Stimulated activated CD8-positive, alpha-beta memory T cell treated with anti-CD3 and anti-CD28 coated beads, Interleukin-2, amount 100 ng/mL, for 1 hour (primary cell): ENCODE measurements at places on chromosomes 5 and 9.

- no peak for DNase-seq
Measured at GRCh38 chr9:35915681-35916294, 6.5 kb downstream of the SPAAR start.

GRCh38 chr9:92746567-92747458 lies 17.8 kb downstream of the BICD2 start:
- no peak for DNase-seq

DNA sequence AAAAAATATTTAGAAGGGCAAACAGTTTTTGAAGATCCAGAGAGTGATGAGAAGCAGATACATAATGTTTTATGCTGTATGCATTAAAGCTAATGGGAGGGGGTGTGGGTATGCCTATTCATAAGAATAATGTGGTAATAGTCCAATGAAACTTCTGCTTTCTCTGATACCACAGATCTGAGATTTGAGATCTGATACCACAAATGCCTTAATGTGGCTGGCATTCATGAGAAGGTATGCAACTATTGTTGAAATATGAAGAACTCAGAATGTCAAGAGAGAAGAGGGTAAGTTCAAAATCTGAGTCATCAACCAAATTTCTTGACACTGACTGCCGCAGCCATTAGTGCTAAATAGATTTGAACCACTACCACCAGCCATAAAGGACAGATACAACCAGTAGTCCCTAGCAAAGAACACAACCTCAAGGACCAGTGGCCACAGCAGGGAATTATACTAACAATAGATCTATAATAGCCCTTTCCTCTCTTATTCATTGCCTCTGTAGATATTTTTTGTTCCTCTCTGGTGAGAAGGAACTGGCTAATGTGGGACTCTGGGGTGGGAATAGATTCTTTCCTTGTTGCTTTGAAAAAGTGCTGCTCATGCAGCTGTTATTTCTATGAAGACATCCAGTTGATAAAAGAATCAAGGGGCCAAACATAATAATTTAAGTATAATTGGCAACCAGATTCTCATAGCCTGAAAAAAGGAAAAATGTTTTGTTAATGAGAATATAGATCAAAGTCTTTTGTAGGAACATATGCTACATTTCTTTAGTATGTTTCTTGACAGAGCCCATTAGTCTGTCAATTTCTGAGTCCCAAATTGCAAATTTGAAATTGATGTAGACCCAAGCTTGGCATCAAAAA lies 256.5 kb upstream of the ZNF608 start:
- no peak for DNase-seq

- DNase-seq, result no peak
Measured at GRCh38 chr9:136160381-136160841, 41.7 kb upstream of the TMEM250 start.

- no peak for DNase-seq
Measured at GRCh38 chr5:69364414-69364813, 4.9 kb downstream of the AK6 start.

DNA sequence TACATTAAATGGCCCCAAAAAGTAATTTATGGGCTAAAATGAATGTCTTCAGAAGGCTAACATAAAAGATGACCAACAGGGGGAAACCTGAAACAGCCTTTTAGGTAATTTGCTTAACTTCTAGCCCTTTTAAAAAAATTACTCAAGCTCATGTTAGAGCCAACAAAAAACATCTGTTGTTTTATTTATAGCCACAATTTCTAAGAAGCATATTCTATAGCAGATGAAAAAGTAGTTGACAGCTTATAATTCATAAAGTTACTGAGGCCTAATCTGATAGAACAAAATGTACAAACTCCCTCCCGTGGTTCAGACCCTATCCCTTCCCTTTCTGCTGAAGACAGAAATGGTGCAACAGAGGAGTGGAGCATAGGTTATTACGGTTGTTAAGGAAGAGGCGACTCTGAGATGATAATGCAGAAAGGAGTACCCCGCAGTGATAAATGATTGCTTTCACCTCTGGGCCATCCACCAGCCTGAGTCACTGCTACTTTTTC lies 46.1 kb downstream of the PIK3R1 start:
- no peak for DNase-seq

DNA sequence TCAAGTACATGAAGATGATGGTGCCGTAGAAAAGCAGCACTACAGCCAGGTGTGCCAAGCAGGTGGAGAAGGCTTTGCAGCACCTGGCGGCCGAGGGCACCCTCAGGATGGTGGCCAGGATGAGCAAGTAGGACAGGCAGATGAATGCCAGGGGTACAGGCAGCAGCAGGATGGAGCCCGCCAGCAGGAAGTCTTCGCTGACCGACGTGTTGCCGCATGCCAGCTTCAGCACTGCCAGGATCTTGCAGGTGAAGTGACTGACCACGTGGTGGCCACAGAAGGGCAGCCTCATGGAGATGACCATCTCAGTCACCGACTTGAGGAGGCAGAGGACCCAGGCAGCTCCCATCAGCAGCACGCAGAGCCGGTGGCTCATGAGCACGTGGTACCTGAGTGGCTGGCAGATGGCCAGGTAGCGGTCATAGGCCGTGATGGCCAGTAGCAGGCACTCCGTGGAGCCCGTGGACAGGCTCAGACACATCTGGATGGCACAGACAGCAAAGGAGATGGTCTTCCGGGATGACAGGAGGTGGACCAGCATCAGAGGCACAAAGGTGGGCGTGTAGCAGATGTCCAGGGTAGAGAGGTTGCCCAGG lies 482 bp downstream of the OR13J1 start:
- DNase-seq, result no peak

- no peak for DNase-seq
Measured at GRCh38 chr5:19855453-19855852, 132.5 kb downstream of the CDH18 start.

DNA sequence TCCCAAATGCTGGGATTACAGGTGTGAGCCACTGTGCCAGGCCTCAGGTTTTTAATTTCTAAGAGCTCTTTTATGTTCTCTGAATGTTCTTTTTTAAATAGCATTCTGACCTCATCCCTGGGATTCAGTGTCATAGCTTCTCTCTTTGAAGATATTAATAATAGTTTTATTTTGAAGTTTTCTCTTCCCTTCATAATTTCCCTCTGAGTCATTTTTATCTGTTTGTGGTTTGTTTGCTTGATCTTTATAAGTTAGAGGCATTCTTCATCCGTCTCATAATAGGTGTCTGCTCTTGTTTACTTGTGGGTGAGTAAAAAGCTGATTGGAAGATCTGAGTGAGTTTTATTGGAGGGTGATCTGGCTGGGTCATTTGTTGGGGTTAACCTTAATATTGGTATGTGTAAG lies 12.5 kb upstream of the MAMDC2 start:
- DNase-seq, result no peak

DNA sequence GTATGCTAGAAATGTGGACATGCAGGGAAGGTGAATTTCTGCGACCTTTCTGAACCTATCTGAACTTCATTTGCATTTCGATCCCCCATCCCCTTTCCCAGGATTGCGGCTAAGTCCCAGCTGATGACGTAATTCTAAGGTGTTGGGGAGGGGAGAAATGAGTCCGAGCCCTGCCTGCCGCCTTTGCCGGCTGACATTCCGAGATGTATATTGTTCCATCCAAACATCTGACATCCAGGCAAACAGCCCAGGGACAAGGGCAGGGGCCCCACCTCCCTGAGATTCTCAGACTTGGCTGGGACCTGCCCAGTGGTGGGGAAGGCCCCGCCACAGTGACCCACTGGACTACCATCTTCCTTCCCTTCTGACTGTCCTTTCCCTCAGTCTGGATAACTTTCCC lies 494.6 kb downstream of the ENC1 start:
- no peak for DNase-seq

- no peak for DNase-seq
Measured at GRCh38 chr5:6162175-6162574, 216.2 kb downstream of the MED10 start.

DNA sequence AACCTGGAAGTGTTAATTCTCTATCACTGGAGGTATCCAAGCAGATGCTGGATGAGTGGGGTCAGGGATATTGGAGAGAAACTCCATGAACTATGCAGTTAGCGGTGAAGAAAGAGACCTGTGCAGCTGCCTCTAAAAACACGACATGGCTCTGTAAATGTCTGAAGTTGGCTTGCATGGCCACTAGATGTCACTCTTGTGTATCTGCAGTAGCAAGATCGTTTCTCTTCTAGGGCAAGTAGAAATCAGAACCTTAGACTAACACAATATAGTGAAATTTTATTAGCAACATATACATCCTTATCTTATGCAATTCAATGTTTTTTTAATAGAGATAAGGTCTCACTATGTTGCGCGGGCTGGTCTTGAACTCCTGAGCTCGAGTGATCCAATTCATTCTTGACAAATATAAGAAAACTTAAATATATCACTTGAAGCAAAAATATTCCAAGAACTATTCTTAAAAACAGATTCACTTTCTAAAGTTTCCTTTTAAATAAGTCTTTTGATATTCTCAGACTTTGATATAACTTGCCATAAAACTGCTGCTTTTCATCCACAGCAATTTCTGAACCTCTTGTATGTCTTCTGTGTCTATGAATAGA lies 2.9 kb downstream of the OR2S2 start:
- no peak for DNase-seq

DNA sequence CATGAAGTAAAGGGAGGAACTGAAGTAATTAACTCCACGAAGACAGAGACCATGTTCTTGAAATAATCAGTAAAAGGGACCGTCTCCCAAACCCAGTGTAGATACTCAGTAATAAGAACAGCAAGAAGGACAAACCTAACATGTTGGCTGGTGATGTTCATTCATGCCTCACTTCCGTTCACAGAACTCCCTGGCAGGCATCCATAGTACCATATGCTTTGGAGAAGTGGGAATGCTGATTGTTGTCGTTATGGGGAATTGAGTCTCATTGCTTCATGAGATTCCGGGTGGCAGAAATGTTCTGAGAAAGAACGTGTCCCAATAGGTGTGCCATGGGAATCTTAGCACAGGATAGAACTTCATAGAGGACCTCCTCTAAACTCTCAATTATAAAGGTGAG lies 452.3 kb downstream of the ZSWIM6 start:
- DNase-seq, result no peak

GRCh38 chr5:181173420-181174342 lies 26.3 kb downstream of the OR2V2 start:
- DNase-seq, result no peak

DNA sequence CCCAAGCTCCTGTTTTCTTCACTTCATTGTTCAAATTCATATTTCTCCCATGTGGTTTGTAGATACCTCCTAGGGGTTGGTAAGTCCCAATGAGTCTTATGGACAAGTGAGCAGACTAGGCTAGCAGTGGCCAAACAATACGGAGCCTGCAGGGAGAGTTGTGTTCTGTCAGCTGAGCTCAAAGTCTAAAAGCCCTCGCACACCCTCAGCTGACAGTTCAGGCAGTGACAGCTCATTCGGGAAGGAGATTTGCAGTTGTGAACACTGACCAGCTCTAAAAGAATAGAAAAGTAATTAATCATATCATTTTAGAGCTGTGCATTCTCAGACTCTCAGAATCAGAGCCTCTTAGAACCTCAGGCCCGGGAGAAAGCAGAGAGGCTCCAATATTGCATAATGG lies 95.1 kb downstream of the SH3TC2 start:
- DNase-seq, result no peak

- DNase-seq, result no peak
Measured at GRCh38 chr5:317086-317811, 4.3 kb upstream of the AHRR start.

DNA sequence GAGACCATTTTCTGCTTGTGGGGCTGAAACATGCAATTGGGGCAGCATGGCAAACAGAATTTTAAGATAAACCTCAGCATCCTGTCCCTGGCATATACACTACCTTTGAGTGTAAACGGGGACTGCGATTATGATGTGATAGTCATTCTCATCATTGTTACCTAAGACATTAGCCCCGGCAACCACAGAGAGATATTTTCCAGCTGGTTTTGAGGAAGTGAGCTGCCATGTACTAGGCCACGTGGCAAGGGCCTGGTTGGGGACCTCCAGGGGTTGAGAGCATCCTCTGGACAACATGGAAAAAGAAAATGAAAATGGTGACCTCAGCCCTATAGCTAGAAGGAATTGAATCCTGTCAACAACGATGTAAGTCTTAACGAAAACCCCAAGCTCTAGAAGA lies 623.6 kb upstream of the CDH18 start:
- no peak for DNase-seq

DNA sequence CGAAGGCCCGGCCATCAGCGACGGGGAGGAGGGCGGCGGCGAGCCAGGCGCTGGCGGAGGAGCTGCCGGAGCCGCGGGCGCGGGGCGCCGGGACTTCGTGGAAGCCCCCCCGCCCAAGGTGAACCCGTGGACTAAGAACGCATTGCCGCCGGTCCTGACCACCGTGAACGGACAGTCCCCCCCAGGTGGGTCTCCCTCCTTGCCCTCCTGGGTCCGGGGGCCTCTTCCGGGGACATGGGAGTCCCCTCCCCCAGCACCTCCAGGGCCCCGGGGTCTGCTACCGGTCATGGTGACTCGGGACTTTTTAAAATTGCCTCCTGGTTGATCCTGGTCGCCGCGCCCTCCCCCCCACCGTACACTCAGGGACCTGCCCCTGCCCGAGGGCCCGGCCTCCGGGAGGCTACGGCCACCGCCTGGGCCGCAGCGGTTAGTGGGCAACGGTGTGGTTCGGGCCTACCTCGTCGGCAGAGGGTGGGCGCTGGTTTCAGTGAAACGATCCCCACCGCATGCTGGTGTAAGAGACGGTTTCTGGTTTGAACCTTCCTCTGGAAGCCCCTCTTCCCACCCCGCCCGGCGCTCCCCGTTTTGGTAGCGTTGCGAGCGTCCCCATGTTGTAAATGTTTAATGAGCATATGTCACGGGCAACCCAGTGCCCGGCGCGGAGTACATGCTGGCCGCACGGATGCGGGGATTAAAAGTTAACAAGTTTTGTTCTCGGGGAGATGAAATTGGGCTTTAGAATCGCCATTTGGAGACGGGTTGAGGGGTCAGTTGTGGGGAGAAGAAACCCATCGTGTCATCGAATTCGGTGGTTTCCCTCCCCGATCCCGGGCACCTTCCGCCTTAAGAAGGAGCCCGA lies 1.1 kb downstream of the LARP1 start:
- peak; percentile 7 for DNase-seq
